ENCODE measurements at places on chromosomes 12 and 14.

DNA sequence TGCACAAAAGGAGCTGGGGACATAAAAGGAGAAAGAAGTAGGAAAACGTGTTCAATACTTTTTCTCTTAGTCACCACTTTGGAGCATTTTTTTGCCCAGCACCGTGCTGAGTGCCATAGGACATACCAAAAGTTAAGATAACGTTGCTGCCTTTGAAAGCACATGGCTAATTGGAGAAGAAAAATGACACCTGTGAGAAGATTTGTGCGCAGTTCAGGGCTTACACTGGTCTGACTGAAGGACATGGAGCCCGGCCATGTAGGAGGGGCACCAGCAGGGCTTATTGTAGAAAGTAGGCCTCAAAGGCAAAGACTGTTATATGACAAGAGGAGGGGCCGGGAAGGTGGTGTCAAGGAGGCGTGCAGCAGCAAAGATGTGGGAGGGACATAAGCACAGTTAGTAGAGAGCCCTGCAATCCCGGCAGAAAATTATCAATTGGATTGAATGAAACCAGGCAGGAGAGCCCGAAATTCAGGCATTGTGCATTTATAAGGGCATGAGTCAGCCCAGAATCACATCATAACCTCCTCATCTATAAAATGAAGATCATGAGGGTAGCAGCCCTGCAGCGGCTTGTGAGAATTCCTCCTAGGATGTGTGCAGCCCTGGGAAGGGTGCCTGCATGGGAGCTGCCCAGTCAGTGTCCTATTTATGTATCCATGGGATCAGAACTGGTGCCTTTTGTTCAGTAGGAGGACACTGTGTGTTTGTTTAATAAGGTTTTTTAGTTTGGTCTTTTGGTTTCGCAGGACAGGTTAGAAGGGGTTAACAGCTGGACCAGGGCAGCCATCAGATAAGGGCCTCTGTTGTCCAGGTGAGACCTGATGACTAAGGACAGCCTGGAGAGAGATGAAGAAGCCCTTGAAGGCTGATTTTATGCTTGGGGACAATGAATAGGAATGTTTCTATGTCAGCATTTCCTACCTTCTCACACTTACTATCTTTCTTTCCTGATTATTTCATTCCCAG lies 122.4 kb downstream of the GPR135 start:
- DNase-seq = no peak

GRCh38 chr14:32201816-32202490 lies at the start of gene RNU6-7:
TSS of gene RNU6-7 (plus strand) at chr14:32202045.
- peak; percentile 69 for DNase-seq

GRCh38 chr12:108211157-108211556 lies 82.1 kb downstream of the WSCD2 start:
- no peak for DNase-seq

DNA sequence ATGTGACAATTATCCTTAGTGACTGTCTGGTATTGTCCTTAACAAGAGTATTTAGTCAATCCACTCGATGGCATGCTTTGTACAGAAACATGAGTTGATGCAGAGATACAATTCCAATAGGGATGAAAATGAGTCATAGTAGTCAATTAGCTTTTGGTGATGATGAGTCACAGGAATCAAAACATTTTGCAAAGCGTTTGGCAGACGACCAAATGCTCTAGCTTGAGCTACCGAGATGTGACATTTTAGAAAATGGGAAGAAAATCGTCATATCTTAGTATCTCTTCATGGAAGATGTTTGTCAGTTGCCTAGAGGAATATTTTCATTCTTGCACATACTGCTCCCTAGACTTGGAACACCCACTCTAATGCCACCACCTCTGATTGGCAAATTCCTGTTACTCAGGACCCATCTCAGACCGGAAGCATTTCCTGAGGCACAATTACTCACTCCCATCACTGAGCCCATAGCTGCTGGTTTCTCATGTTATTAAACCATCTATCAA lies 95.0 kb downstream of the LMNTD1 start:
- DNase-seq = peak; percentile 37

DNA sequence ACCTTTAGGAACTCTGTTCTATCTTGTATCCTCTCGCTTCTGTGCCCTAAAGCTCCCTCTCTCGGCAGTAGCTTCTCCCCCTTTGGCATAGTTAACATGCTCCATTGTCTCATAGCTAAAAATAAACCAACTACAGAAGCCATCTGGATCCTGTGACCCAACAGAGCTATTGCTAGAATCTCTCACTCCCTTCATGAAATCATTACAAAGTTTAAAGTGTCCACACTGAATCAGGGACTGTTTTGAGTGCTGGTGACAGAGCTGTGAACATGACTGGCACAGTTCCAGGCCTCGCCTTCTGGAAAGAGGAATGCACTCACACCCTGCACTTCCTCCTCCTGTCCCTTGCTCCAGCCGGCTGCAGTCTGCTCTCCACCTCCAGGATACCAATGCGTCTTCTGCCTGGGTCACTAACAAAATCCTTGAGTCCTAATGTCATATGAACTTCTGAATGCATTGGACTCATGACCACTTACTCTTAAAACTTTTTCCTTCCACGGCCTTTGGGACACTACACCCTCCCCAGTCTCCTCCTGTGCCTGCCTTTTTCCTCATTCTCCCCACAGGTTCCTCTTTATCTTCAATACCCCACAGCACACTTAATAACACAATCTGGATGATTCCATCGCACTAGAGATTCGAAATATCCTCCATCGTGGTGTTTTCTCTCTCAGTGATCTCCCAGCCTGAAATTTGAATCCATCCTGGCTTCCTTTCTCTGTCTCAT lies 13.2 kb downstream of the PLBD1 start:
- DNase-seq = peak; percentile 24

DNA sequence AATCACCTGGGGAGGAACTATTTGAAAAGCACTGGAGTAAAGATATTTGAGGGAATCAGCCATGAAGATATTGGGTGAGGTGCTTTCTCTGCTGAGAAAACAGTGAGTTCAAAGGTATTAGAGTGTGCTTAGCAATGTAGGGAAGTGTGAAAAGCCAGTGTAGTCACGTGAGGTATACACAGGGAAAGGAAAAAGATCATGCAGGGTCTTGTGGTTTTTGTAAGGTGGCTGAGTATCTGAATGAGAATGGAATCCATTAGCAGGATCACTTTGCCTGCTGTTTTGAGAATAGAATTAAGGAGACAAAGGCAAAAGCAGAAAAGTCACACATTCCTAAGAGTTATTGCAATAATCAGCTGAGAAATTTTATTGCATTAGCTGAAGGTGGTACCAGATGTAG lies 193.0 kb downstream of the PIK3C2G start:
- no peak for DNase-seq

- no peak for DNase-seq
Observed at GRCh38 chr12:118150625-118151024, 14.7 kb downstream of the PEBP1 start.

DNA sequence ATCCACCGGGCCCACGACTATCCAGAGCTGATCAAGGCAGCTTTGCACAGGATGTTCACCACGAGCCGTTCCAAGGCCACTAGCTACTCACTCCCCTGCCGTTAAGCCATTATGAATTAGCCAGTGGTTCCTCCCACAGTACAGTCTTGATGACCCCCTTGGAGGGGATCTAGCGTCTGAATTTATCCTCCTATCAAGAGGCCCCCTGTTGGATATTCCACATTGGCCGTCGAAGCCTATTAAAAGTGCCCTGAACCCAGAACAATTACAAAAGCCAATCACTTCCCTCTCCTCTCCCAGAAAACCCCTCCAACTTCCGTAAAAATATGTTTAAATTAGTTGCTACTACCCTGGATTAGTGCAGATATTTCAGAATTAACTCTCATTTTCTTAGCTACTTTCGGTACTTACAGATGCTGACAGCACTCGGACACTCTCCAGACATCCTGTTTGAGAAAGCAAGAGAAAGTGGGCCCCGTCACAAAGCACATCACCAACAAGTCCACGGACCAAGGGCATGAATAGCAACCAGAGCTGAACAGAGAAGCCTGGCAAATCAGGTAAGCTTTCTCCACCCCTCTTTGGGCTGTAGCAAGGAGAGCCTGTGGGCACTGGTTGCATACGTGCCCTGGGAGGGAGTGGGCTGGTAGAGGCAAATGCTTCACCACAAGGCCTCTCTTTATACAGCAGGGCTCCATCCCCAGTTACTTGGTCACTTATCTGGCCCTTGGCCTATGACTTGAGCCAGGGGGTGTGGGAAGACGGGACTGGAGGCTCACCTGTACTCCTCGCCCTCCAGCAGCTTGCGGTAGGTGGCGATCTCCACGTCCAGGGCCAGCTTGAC lies 5.3 kb downstream of the KRT3 start:
- no peak for DNase-seq

DNA sequence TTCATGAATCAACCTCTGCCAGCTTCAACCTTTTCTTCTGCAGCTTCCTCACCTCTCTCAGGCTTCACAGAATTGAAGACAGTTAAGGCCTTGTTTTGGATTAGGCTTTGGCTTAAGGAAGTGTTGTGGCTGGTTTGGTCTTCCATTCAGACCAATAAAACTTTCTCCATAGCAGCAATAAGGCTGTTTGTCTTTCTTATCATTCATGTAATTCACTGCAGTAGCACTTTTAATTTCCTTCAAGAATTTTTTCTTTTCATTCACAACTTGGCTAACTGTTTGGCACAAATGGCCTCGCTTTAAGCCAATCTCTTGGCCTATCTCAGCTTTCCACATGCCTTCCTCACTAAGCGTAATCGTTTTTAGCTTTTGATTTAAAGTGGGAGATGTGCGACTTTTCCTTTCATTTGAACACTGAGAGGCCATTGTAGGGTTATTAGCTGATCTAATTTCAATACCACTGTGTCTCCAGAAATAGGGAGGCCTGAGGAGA lies 229.5 kb downstream of the IPO8 start:
- DNase-seq = no peak

GRCh38 chr14:96501217-96501739 lies 904 bp upstream of the PAPOLA start:
- no peak for DNase-seq

- DNase-seq = no peak
Observed at GRCh38 chr14:81392976-81393643, 7.0 kb downstream of the STON2 start.

- DNase-seq = no peak
Observed at GRCh38 chr14:75521415-75522199, 662 bp upstream of the BATF start.

DNA sequence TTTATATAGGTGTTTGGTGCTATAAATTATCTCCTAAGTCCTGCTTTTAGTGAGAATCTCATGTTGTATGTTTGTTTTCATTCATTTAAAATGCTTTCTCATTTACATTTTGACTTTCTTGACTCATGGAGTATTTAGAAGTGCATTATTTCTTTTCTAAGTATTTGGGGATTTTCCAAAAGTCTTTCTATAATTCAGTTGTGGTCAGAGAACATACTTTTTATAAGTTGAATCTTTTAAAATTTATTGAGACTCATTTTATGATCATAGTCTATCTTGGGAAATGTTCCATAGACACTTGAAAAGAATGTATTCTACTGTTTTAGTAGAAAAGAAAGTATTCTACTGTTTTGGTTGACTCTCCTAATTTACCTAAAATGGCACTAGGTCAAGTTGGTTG lies 168.2 kb downstream of the AKAP6 start:
- DNase-seq = no peak

GRCh38 chr14:103095210-103095778 lies 769 bp downstream of the EXOC3L4 start:
- no peak for DNase-seq

DNA sequence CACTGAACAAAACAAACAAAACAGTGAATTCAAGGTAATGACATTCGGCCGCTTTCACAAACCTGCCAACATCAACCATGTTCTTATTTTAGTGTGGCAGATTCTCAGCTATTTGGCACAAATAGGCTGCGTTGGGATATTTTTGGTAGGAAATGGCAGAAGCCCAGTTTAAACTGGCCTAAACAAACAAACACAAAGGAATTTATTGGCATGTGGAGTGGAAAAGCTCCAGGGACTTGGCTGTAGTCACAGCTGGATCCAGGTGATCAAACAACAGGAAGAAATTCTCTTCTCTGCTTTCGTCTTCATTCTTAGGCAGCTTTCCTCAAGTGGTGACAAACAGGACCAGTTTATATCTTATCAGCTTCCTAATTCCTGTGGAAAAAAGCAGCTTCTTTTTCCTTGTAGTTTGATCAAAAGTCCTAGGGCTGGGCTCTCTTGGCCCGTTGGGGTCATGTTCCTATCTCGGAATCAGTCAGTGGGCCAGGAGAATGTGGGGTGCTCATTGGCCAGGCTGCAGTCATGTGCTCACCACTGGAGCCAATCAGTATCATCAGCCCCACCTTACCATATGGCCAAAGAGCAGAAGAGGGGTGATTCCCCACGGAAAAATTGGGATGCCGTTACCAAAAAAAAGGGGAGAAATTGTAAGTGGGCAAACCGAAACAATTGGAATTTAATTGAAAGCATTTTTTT lies 22.6 kb downstream of the C12orf75 start:
- peak; percentile 18 for DNase-seq

DNA sequence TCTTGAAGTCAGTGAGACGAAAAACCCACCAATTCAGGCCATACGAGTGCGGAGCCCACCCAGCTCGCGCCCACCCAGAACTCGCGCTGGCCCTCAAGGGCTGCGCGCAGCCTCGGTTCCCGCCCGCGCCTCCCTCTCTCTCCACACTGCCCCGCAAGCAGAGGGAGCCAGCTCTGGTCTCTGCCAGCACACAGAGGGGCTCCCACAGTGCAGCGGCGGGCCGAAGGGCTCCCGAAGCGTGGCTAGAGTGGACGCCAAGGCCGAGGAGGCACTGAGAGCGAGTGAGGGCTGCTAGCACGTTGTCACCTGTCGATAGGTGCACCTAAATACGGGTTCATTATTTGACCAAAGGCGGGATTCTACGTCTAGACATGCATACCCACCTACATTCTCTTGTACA lies 2.2 kb upstream of the CDKN3 start:
- DNase-seq = no peak

DNA sequence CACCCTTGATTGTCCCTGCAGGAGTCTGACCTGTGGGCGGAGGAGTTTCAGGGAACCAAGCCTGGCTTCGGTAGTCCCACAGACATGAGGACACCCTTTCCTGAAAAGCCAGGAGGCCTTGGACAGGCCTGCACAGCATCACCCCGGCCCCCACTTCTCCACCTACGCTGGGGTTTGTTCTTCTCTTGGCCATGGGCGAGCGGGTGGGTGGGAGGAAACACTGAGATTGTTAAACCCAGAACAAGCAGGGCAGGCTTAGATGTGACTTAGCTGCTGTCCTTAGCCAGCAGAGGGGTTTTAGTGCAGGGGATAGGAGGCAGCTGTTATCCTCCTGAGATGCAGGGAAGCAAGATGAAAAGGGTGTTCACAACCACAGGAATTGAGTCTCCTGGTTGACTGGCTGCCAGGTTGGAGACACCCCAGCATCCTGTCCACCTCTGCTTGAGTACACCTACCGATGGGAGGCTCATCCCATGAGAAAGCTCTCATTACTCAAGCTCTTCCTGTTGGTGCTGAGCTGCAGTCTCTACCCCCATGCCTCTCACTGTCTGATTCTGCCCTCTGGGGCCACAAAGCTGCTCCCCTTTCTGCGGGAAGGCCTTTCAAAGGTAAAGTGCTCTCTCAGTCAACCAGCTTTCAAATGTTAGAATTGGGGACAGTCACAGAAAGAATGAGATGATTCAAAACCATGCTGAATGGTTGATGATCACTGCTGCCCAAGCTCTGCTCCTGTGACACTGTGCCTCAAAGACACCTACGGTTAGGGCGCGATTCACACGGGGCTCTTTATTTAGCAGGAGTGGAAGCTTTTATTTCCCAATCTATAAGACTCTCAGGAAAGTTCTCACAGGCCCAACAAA lies 86.3 kb downstream of the IRF2BPL start:
- no peak for DNase-seq

All from NCI-H774 (cell line).